Progenitor cell of endocrine pancreas (in vitro differentiated cells): ENCODE measurements at places on chromosomes 12 and 14. TPM values are rescaled to one million over a fixed set of nuclear protein-coding genes. Genes with fewer than 3 reads are reported as not detected.

JPH4 gene
- not detected in 2 replicates for total RNA-seq

STX2 gene
- 20.5 and 22.4 TPM in 2 replicates for total RNA-seq

SFSWAP gene
- total RNA-seq = 62.1 and 64.5 TPM in 2 replicates

B3GNT4 gene
- 0.27 and 0.91 TPM in 2 replicates for total RNA-seq

VRTN gene
- total RNA-seq = 1.2 and 1.5 TPM in 2 replicates

DERA gene
- 41.9 and 49.8 TPM in 2 replicates for total RNA-seq

SRGAP1 gene
- 17.8 and 23.1 TPM in 2 replicates for total RNA-seq

KLRC4 gene
- not detected in 2 replicates for total RNA-seq

CNTN1 gene
- 3.1 and 3.6 TPM in 2 replicates for total RNA-seq

MYH7 gene
- total RNA-seq = not detected in 2 replicates

TMEM229B gene
- 1.7 and 1.8 TPM in 2 replicates for total RNA-seq

- H3K36me3 ChIP-seq = peaks cover 41% of the 10 kb centered on the region
- no peak overlapping the region for H3K27ac ChIP-seq
- H3K4me1 ChIP-seq = peaks cover 2% of the 10 kb centered on the region
- H3K27me3 ChIP-seq = no peaks in the 10 kb centered on the region
- H3K4me3 ChIP-seq = no peak overlapping the region
Measured at GRCh38 chr12:71607494-71608330, 55.9 kb downstream of the ZFC3H1 start.

- peaks cover 3% of the 10 kb centered on the region for H3K27me3 ChIP-seq
- no peak overlapping the region for H3K4me3 ChIP-seq
- H3K36me3 ChIP-seq = no peaks in the 10 kb centered on the region
- no peak for DNase-seq
Measured at GRCh38 chr14:57981817-57982560, 116.1 kb upstream of the SLC35F4 start.

- no peaks in the 10 kb centered on the region for H3K27me3 ChIP-seq
- no peak overlapping the region for H3K4me3 ChIP-seq
- peaks cover 3% of the 10 kb centered on the region for H3K4me1 ChIP-seq
- H3K27ac ChIP-seq = peak overlapping the region; percentile 2
- no peak for DNase-seq
Measured at GRCh38 chr12:24705741-24706358, 243.1 kb downstream of the BCAT1 start.

GRCh38 chr14:93105362-93105761 is 10.4 kb downstream of the ITPK1 start:
- H3K4me1 ChIP-seq = peaks cover 14% of the 10 kb centered on the region
- no peak overlapping the region for H3K4me3 ChIP-seq
- H3K27me3 ChIP-seq = no peaks in the 10 kb centered on the region
- H3K36me3 ChIP-seq = no peaks in the 10 kb centered on the region
- H3K27ac ChIP-seq = no peak overlapping the region

- H3K27ac ChIP-seq = no peak overlapping the region
- no peaks in the 10 kb centered on the region for H3K27me3 ChIP-seq
- H3K36me3 ChIP-seq = peaks cover 12% of the 10 kb centered on the region
- no peak overlapping the region for H3K4me3 ChIP-seq
- DNase-seq = no peak
- peaks cover 10% of the 10 kb centered on the region for H3K4me1 ChIP-seq
Measured at GRCh38 chr12:76533331-76533730, 26.2 kb downstream of the OSBPL8 start.

DNA sequence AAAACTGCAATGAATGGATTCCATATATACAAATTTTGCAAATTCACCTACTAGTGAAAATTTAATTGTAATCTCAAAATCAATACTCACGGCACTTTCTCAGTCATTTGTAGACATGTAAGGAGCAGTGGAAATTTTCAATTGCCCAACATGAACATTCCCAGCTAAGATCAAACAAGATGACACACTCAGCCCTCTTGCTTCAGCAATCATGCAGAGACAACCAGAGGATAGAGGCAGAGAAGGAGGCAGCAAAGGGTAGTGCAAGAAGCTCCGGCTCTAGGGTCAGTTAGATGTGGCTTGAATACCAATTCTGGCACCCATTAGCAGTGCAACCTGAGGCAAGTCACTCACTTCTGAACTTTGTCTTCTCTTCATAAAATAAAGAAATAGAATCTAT is 91.5 kb upstream of the SLC35F4 start:
- no peak overlapping the region for H3K4me3 ChIP-seq
- no peaks in the 10 kb centered on the region for H3K36me3 ChIP-seq
- H3K27me3 ChIP-seq = peaks cover 5% of the 10 kb centered on the region
- H3K27ac ChIP-seq = no peak overlapping the region

GRCh38 chr14:81018251-81018650 is 62.8 kb downstream of the TSHR start:
- H3K27me3 ChIP-seq = no peaks in the 10 kb centered on the region
- no peak overlapping the region for H3K27ac ChIP-seq
- DNase-seq = no peak
- no peaks in the 10 kb centered on the region for H3K4me1 ChIP-seq

GRCh38 chr12:49716553-49716952 is 9.3 kb upstream of the FMNL3 start:
- no peaks in the 10 kb centered on the region for H3K36me3 ChIP-seq
- H3K4me1 ChIP-seq = no peaks in the 10 kb centered on the region
- DNase-seq = no peak
- H3K27me3 ChIP-seq = peaks cover 27% of the 10 kb centered on the region
- H3K4me3 ChIP-seq = no peak overlapping the region

DNA sequence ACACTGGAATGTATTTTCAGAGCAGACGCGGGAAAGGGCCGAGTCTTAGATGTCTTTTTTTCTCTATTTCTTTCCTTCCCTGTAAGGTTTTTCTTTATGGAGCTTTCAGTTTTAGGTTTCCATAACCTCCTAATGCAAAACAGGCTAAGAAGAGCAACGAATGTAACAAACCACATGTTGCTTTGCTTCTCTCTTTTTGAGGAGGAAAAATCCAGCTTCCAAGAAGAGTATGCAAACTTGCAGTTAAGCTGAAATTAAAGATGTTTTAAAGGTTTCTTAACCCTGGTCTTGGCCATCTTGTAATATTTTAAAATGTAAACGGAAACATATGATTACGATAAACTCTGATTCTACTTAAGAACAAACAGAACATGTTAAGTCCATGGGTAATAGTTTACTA is 86.9 kb downstream of the PRICKLE1 start:
- no peaks in the 10 kb centered on the region for H3K27me3 ChIP-seq
- H3K27ac ChIP-seq = no peak overlapping the region
- H3K4me1 ChIP-seq = peaks cover 11% of the 10 kb centered on the region
- H3K4me3 ChIP-seq = no peak overlapping the region
- no peaks in the 10 kb centered on the region for H3K36me3 ChIP-seq

- H3K36me3 ChIP-seq = peaks cover 22% of the 10 kb centered on the region
- H3K27ac ChIP-seq = no peak overlapping the region
- H3K27me3 ChIP-seq = no peaks in the 10 kb centered on the region
- H3K4me1 ChIP-seq = no peaks in the 10 kb centered on the region
- no peak for DNase-seq
Measured at GRCh38 chr12:531951-532585, 72.3 kb downstream of the B4GALNT3 start.

DNA sequence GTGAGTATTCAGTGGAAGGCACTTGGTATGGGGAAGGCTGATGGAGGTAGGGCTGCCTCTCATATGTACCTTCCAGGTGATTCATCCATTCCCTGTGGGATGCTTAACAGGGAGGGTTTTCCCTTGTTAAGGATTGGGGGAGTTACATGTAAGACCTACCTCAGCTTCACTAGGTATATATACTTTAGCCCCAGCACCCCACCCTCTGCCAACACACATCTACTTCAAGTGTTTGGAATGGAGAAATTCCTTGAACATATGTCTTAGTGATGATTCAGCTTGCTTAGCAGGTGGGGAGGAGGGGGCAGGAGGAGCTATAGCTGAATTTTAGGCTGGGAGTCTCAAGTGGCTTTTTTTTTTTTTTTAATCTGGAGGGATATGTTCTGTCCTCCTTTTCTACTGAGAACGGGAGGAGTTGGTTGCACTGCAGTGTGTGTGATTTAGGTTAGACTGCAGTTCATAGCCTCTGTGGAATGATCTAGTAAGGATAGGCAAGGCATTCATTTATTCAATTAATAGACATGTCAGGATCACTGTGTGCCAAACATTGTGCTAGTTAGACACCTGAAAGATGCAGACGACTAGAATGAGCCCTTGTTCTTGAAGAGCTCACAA is 1.7 kb downstream of the PIP4K2C start:
- peaks cover 3% of the 10 kb centered on the region for H3K27me3 ChIP-seq
- H3K4me3 ChIP-seq = peak overlapping the region; percentile 94
- peaks cover 8% of the 10 kb centered on the region for H3K36me3 ChIP-seq

GRCh38 chr14:67733616-67734015 is 31.9 kb downstream of the RDH12 start:
- H3K36me3 ChIP-seq = no peaks in the 10 kb centered on the region
- peaks cover 30% of the 10 kb centered on the region for H3K4me1 ChIP-seq
- H3K4me3 ChIP-seq = no peak overlapping the region
- no peak overlapping the region for H3K27ac ChIP-seq
- no peak for DNase-seq
- no peaks in the 10 kb centered on the region for H3K27me3 ChIP-seq

DNA sequence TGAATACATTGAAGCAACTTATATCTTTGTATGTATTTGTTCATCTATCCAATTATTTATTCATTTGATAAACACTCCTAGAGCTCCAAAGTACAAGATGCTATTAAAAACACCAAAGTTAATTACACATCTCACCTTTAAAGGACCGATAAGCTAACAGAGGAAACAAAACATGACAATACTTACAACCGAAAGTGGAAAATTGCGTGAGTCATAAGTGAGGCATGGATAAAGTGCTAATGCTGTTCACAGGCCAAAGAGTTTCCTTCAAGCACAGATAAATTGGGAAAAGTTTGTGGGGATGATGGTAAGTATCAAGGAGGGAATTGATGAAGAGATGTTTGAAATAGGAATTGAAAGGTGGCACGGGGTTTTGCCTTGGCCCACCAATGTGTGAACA is 172.8 kb upstream of the KITLG start:
- no peaks in the 10 kb centered on the region for H3K36me3 ChIP-seq
- peaks cover 12% of the 10 kb centered on the region for H3K4me1 ChIP-seq
- H3K27me3 ChIP-seq = no peaks in the 10 kb centered on the region
- H3K4me3 ChIP-seq = no peak overlapping the region

- peaks cover 5% of the 10 kb centered on the region for H3K4me1 ChIP-seq
- no peak for DNase-seq
- H3K36me3 ChIP-seq = no peaks in the 10 kb centered on the region
- no peak overlapping the region for H3K27ac ChIP-seq
- H3K4me3 ChIP-seq = no peak overlapping the region
Measured at GRCh38 chr12:62250671-62251608, 9.3 kb upstream of the USP15 start.

DNA sequence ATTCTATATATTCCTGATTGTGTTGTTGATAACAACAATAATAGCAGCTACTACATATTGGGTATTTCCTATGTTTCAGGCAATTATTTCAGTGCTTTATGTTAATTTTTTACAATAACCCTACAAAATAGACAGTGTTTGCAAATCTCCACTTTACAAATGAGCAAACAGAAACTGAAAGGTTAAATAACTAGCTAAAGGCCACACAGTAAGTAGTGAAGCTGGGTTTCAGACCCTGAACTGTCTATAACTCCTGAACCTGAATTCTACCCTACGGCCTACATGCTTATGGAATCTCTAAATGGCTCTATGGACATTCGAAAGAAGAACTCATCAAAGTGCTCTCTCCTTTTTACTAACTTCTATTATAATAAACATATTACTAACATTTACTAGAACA is 19.7 kb upstream of the NUDT4 start:
- H3K36me3 ChIP-seq = no peaks in the 10 kb centered on the region
- no peak overlapping the region for H3K27ac ChIP-seq
- no peak overlapping the region for H3K4me3 ChIP-seq
- no peak for DNase-seq
- no peaks in the 10 kb centered on the region for H3K27me3 ChIP-seq
- H3K4me1 ChIP-seq = no peaks in the 10 kb centered on the region

DNA sequence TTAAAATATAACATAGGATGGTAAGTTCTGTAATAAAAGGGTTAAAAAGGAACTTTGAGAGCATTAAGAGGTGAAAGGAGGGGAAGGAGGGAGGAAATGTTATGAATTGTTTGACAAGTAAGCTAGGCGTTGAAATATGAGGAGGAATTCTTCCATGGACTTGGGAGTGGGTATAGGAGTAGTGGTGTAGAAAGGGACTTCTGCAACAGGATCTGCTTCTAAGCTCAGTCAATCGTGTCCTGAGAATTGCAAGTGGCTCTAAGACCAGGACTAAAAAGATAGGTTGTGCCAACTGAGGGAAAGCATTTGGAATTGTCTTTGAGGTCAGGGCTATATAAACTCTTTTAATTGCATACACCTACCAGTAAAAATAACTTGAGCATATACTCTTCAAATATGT is 74.1 kb upstream of the SLC38A2 start:
- no peak overlapping the region for H3K27ac ChIP-seq
- no peak overlapping the region for H3K4me3 ChIP-seq
- no peaks in the 10 kb centered on the region for H3K27me3 ChIP-seq
- DNase-seq = no peak
- peaks cover 9% of the 10 kb centered on the region for H3K4me1 ChIP-seq

- peaks cover 40% of the 10 kb centered on the region for H3K36me3 ChIP-seq
- peaks cover 44% of the 10 kb centered on the region for H3K4me1 ChIP-seq
- H3K4me3 ChIP-seq = no peak overlapping the region
- no peaks in the 10 kb centered on the region for H3K27me3 ChIP-seq
- no peak for DNase-seq
Measured at GRCh38 chr12:12239127-12239526, 27.7 kb downstream of the LRP6 start.

GRCh38 chr12:89663577-89664357 is 44.9 kb downstream of the ATP2B1 start:
- no peak overlapping the region for H3K4me3 ChIP-seq
- H3K27ac ChIP-seq = peak overlapping the region; percentile 11
- peaks cover 13% of the 10 kb centered on the region for H3K36me3 ChIP-seq
- no peak for DNase-seq

DNA sequence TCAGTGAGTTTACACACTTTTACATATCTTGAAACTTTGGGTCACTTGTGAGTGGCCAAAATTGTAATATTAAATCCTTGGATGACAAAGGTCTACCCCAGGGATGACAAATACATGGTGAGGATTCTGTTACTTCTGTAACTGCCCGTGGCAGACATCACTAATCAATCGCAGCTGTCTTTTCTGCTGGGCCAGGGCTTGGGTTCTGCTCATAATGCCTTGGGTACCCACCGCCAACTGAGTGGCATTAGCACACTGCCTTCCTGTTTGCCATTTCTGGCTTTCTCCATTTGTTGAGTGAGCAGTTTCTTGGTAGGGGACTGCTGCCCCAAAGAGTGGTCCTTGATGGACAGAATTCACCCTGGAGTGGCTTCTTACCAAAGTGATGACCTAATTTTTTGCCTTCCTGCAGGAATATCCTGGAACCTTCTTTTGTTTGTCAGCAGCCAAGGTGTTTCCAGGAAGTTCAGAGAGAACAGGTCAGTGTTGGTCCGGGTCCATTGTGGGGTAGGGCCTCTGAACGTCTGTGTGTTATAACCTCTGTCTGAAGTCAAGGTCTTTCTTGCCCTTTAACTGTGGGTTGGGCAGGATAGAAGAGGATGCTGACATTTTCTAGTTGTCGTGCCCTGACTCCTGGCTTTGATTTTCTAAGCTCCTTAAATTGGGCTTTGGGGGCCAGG is 6.2 kb downstream of the TSPAN9 start:
- peaks cover 7% of the 10 kb centered on the region for H3K27me3 ChIP-seq
- peaks cover 13% of the 10 kb centered on the region for H3K4me1 ChIP-seq
- no peak for DNase-seq
- peaks cover 4% of the 10 kb centered on the region for H3K36me3 ChIP-seq
